Regular cardiac myocyte (primary cell): ENCODE measurements at places on chromosomes 3 and 15. TPM values are rescaled to one million over a fixed set of nuclear protein-coding genes. Genes with fewer than 3 reads are reported as not detected.

CCDC33 gene
- total RNA-seq = not detected in 2 replicates

RBM15B gene
- total RNA-seq = 21.7 and 38.9 TPM in 2 replicates

ARL8B gene
- total RNA-seq = 30.1 and 60.3 TPM in 2 replicates

CFAP100 gene
- not detected in 2 replicates for total RNA-seq

GOLGA6B gene
- total RNA-seq = under 0.01 TPM in 1 of 2 replicates, not detected in the other

CHRD gene
- 0.96 and 3.1 TPM in 2 replicates for total RNA-seq

ZMYND10 gene
- 0.58 and 0.85 TPM in 2 replicates for total RNA-seq

CAND2 gene
- 1.3 and 4.2 TPM in 2 replicates for total RNA-seq

TIMP4 gene
- 0.77 and 2.3 TPM in 2 replicates for total RNA-seq

MOBP gene
- under 0.01 TPM in 1 of 2 replicates, not detected in the other for total RNA-seq

CTXN2 gene
- total RNA-seq = not detected in 2 replicates

CKMT1B gene
- total RNA-seq = 0.85 TPM in 1 of 2 replicates, not detected in the other

CCR8 gene
- total RNA-seq = not detected in 2 replicates

CATSPER2 gene
- 0.96 and 1.1 TPM in 2 replicates for total RNA-seq

ROBO2 gene
- under 0.01 TPM in 2 replicates for total RNA-seq

SLC27A2 gene
- under 0.01 and 2.3 TPM in 2 replicates for total RNA-seq

SCN11A gene
- under 0.01 TPM in 1 of 2 replicates, not detected in the other for total RNA-seq

MYL3 gene
- not detected in 2 replicates for total RNA-seq

ITGA11 gene
- total RNA-seq = 9.6 and 46.5 TPM in 2 replicates

NR2F2 gene
- total RNA-seq = 15.5 and 18.6 TPM in 2 replicates

GPR176 gene
- total RNA-seq = 136 and 250 TPM in 2 replicates

STAB1 gene
- 1.1 and 2.9 TPM in 2 replicates for total RNA-seq

SAMMSON gene
- 0.28 TPM in 1 of 2 replicates, not detected in the other for total RNA-seq

FILIP1L gene
- 11.7 and 34.1 TPM in 2 replicates for total RNA-seq

STRIT1 gene
- total RNA-seq = not detected in 2 replicates

UTS2B gene
- total RNA-seq = 0.28 and 0.77 TPM in 2 replicates

PLSCR4 gene
- 21.9 and 86.8 TPM in 2 replicates for total RNA-seq

GRM7 gene
- total RNA-seq = not detected in 2 replicates

FAM107A gene
- not detected in 2 replicates for total RNA-seq

SMAD6 gene
- total RNA-seq = 20.1 and 24.0 TPM in 2 replicates

MUC20 gene
- total RNA-seq = 0.28 and 0.38 TPM in 2 replicates

SLC12A1 gene
- under 0.01 TPM in 1 of 2 replicates, not detected in the other for total RNA-seq

NSMCE3 gene
- total RNA-seq = 8.5 and 10.7 TPM in 2 replicates

MORC1 gene
- total RNA-seq = not detected in 2 replicates

PPM1L gene
- total RNA-seq = 1.7 and 2.3 TPM in 2 replicates

EEFSEC gene
- total RNA-seq = 3.4 and 9.6 TPM in 2 replicates

C3orf22 gene
- total RNA-seq = not detected in 2 replicates

SEMA3B gene
- 1.2 and 2.8 TPM in 2 replicates for total RNA-seq

ECE2 gene
- not detected in 2 replicates for total RNA-seq

LRTM1 gene
- total RNA-seq = not detected in 2 replicates

FGD5 gene
- 0.58 and 0.85 TPM in 2 replicates for total RNA-seq
